WERI-Rb-1 (cell line): ENCODE measurements at places on chromosomes 11 and 22.

GRCh38 chr11:119752946-119753345, 23.9 kb upstream of the NECTIN1 start:
- DNase-seq, result peak; percentile 70

- peak; percentile 80 for DNase-seq
Observed at GRCh38 chr11:64343767-64344559, 4.0 kb downstream of the CCDC88B start.

GRCh38 chr11:74006743-74007304, 2.1 kb downstream of the UCP3 start:
- no peak for DNase-seq

DNA sequence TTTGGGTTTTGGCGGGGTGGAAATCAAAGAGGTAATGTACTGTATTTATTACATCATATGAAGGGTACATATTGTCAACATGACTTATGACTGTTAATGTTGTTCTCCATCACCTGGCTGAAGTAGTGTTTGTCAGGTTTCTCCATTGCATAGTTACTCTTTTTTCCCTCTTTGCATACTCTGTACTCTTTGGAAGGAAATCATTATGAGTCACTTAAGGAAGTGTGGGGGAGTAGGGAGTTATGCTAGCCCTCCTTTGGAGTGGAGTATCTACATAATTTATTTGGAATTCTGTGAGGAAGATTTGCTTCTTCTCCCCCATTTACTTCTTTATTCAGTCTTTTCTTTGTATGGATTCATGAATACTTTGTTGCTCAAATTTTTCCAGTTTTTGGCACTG, 3.6 kb upstream of the PGR start:
- no peak for DNase-seq

DNA sequence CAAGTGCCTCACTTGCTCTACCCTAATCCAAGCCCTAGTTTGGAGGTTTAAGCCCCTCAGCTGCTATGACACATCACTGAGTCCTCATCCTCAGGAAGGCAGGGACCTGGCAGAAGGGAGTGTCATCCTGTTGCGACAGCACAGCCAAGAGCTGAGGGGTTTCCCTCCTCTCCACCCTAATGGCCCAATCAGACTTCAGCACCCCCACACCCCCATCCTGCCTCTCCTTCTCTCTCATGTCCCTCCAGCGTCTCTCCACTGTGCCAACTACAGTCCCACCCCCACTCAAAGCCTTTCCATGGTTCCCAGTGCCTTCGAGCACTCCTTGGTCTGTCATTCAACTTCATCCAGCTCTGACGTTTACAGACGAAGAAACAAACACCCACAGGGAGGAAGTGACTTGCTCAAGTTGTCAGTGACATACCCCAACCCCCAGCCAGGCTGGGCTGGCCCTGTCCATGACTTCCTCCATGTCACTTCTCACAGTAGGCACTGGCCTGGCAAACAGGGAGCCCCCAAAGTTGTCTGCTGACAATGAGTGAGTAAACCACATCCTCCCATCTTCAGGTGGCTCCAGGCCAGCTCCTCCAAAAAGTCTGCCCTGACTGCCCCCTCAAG, 15.6 kb downstream of the ARAP1 start:
- no peak for DNase-seq

- DNase-seq, result no peak
Observed at GRCh38 chr22:34781681-34782080, 284.3 kb upstream of the ISX start.

- peak; percentile 37 for DNase-seq
Observed at GRCh38 chr11:34840736-34841386, 75.3 kb downstream of the APIP start.

DNA sequence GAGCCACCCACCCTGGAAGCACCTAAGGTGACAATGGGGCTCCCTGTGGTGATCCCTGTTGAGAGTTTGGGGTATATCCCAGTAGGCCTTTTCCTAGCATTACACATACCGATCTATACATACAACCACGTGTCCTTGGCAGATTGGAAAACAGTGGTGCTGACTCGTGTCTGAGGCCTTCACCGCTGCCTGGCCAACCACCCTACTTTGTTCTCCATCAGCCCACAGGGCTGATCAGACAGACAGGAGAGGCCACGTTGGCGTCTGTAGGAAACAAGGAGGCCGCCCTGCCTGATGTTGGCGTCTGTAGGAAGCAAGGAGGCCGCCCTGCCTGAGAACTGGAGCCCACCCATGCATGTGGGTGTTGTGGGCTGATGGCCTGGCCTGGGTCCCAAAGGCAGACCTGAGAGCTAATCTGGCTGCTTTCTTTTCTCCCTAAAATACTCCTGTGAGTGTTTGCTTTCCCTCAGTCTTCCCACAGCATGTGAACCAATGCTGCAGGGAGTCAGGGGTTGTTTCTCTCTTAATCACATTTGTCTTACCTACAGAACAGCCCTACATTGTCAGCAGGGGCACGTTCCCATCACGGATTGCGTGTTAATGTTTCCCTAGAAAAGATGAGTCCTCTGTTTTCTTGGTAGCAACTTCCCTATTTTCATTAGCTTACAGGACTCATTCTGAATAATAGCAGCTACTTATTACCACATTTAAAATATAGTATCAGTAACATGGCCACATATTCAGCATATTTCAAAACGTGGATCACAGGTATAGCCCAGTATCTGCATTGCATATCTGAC, 57.2 kb downstream of the SBF1 start:
- DNase-seq, result no peak

- peak; percentile 53 for DNase-seq
Observed at GRCh38 chr22:41919357-41920224, 4.7 kb upstream of the SHISA8 start.

- DNase-seq, result no peak
Observed at GRCh38 chr11:106763501-106763900, 254.8 kb downstream of the GUCY1A2 start.

DNA sequence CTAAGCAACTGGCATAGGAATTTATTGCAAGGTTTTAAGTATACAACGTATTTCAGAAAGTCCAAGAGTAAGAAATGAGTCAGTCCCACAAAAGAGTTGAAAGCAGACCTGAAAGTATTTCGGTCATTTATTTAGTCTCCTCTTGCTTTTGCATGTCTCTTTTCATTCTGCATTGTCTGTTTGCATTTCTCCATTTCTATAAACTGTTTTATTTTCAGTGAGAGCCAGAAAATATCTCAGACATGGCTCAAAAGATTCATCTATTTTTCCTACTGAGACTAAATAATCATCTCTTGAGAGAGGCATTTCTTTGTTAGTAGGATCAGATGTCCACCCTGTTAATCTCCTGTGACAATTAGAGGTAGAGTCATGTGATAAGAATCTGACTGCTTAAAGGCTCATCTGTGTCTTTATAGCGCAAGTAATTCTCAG, 219.1 kb upstream of the CCDC179 start:
- no peak for DNase-seq

GRCh38 chr11:36583667-36584066, 10.6 kb upstream of the IFTAP start:
- DNase-seq, result no peak

DNA sequence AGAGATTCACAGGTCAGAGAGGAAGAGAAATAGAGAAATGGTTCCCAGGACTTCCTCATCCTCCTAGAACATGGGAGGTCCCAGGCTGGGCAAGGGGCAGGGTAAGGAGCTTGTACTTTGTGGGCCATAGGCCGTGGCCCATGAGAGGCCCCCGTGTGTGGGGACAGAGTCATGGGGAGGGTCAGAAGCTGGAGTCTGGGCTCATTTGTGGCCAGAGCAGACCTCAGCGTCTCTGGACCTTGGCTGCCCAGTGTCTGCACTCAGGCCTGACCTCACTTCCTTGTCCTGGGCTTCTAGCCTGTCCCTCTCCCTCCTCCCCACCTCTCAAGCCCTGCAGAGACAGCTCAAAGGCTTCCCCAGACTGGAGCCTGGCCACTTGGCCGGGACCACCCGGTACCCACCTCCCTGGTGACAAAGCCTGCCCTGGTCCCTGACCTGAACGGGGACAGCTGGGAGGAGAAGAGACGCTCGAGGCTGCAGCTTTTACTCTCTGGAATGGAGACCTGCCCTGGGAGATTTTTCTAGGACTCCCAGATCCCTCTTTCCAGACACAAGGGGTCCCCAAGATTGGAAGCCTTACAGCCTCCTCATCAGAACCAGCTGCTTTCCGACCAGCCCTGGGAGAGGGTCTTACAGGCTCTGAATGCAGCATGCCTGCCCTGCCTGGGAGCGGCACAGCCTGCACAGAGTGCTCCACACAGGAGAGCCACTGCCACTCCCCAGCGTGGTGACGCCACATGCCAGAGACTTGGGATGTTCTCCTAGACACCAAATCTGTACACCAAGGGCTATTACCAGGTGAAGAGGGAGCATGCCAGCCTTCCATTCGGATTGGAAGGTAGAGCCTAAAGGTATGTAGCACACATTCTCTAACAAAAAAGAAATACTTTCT, 569.0 kb upstream of the B3GAT1 start:
- DNase-seq, result no peak

- DNase-seq, result no peak
Observed at GRCh38 chr11:47332791-47333525, 19.5 kb downstream of the MYBPC3 start.

DNA sequence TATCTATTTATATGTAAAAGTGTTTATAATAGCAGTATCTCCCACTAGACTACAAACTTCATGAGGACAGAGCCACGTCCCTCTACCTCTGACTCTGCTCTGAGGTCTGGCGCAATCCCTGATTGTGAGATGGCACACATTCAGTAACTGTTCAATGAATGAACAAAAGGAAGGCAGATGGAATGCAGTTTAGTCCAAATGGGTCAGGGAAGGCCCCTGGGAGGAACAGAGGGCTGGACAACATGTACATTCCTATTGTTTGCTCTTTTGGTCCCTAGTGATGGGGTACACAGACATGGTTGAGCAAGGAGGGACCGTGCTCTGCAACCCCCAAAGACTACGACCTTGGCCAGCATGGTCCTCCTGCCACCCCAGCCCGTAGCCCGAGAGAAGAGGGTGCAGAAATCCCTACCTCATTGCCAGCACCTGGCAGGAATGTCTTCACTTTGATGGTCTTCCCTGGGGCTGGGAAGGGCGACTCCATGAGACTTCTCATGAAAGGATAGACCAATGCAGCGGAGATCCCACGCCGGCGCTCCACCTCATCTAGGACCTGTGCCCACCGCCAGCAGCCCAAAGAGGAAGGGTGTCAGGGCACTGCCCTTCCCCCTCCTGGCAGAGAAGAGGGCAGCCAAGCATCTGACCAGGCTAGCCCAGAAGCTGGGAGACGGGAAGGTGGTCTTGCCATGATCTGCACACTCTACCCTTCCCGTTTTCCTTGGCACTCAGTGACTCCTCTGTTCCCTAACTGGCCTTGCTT, 24.3 kb downstream of the RPL27A start:
- no peak for DNase-seq

- DNase-seq, result no peak
Observed at GRCh38 chr11:122273476-122274191, 157.6 kb upstream of the BLID start.

DNA sequence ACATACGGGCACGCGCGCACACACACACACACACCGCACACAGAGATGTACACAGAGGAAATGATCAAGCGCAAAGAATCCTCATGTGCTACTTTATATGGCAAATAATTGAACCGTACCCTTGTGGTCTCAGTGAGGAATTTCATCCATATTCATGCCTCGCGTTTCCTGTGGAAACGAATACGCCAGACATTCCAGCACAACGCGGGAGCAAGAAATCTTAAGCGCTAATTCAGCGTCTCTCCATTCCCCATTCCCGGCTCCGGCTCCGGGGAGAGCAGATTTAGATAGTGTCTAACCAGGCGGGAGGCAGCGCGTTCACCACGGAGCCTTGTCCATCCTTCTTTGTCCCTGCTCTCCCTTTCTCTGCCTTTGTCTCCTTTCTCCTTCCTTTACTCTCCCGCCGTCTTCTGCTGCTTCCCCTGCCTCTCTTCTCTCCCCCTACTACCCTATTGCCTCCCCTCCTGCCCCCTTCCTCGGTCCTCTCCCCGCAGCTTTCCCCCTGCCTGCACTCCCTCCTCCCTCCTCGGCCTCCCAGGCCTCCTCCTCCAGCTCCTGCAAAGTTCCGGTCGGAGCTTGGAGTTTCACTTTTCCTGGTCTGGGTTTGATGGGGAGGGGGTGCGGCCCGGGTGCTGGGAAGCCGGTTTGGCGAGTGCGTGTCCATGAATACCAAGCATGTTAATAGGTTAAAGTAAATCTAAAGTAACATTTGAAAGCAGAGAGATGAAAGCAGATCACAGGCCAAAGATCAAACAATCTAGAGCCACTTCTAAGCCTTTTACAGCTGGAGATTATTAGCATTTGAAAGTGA, 579.3 kb downstream of the BUD13 start:
- DNase-seq, result peak; percentile 46

- DNase-seq, result peak; percentile 56
Observed at GRCh38 chr22:49152127-49152938, 675.3 kb downstream of the BRD1 start.

GRCh38 chr11:113593698-113594308, 112.3 kb downstream of the TMPRSS5 start:
- no peak for DNase-seq

GRCh38 chr11:73213196-73214143, 4.6 kb upstream of the P2RY2 start:
- no peak for DNase-seq

DNA sequence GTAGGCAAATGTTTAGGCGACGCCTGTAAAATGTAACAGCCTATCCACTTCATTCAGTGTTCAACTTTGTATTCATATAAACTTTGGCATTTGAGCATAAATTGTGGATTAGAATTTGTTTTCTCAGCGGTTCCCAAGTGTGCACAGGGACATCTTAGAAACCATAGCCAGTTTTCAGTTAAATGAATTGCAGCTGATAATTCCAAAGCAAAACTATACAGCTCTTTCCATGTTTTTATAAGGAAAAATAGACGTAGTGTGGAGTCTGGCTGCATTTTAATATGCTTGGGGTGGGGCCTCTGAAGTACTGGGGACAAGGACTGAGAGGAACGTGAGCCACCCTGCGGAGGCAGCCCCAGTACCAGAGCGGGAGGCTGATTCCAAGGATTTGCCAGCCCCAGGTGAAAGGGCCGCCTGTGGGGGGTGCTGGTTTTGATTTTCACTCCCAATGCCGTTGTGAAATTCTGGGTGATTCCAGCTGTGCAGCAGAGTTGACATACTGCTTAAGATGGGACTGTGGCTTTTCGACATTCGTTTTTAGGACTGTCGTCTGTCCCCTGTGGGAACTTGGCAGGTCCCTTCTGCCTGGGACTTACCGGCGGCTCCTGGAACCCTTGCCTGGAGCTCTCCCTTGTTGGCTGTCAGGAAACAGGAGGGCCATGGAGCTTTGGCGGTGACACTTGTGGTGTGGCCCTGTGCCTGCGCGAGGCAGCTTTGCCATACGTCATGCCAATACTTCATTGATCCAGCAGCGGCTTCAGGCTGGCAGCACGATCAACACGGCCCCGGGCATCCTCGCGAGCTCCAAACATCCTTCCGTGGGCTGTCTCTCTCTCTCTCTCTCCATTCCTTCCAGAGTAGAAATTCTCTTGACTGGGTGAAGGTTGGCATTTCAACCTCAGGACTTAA, 370.9 kb downstream of the TBC1D22A start:
- no peak for DNase-seq
